Endothelial cell (in vitro differentiated cells): ENCODE measurements at places on chromosomes 1 and 21.

- H3K4me1 ChIP-seq, result peaks cover 7% of the 10 kb centered on the region
- DNase-seq, result no peak
- no peaks in the 10 kb centered on the region for H3K36me3 ChIP-seq
- no peak overlapping the region for H3K4me3 ChIP-seq
- peaks cover 2% of the 10 kb centered on the region for H3K27me3 ChIP-seq
- no peak overlapping the region for H3K27ac ChIP-seq
These were observed 2.1 kb upstream of the RAB3GAP2 start for GRCh38 chr1:220274251-220274855.

GRCh38 chr1:246784621-246785493, 60.6 kb downstream of the SCCPDH start:
- H3K4me3 ChIP-seq, result peak overlapping the region; percentile 67
- peaks cover 22% of the 10 kb centered on the region for H3K4me1 ChIP-seq
- no peak for DNase-seq
- H3K27me3 ChIP-seq, result peaks cover 16% of the 10 kb centered on the region
- peak overlapping the region; percentile 70 for H3K27ac ChIP-seq

GRCh38 chr1:55039342-55040082, at the start of gene PCSK9:
TSS of gene PCSK9 (plus strand) at chr1:55039548. CDS start at chr1:55039838, 290 bp downstream.
- H3K4me3 ChIP-seq, result peak within 1 kb of the TSS; percentile 88
- H3K27ac ChIP-seq, result no peak within 1 kb of the TSS

DNA sequence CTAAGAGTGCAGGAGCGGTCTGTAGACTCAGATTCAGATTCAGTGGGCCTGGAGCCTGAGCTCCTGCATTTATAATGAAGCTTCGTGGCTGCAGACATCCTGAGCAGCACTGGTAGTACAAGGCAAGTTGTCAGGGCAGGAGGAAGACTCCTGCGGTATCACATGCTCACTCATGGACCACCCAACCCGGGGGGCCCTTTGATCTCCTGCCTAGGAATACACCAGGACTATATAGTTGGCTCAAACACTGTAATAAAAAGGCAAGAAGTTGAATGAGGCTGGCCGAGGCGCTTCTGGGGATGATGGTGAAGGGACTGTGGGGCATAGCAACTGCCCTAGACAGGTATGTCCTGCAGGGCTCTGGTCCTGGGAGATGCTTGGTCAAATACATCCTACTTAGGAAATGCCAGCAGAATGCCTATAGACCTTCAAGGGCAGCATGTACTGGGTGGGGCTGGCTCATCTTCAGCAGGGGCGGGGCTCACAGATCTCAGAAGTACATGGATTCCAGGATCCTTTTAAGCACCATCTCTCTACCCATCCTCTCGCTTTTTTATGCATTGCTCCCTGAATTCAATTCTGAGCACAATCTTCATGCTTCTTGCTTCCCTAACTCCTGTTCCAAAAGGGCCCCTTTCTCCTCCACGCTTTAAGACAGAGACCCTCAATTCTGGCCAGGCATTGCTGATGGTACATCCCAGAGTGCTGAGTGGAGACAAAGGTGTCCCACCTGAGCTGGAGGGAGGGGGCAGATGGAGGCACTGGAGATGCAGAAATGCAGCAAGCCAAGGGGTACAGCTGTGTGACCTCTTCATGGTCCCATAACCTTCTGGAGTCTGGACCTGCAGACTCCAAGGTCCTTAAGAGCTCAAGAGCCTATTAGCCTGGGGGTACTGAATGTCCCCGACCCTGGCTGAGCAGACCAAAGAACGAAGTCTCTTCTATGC, 2.1 kb upstream of the RAP1GAP start:
- DNase-seq, result no peak
- peaks cover 6% of the 10 kb centered on the region for H3K4me1 ChIP-seq
- no peak overlapping the region for H3K27ac ChIP-seq
- no peaks in the 10 kb centered on the region for H3K36me3 ChIP-seq

DNA sequence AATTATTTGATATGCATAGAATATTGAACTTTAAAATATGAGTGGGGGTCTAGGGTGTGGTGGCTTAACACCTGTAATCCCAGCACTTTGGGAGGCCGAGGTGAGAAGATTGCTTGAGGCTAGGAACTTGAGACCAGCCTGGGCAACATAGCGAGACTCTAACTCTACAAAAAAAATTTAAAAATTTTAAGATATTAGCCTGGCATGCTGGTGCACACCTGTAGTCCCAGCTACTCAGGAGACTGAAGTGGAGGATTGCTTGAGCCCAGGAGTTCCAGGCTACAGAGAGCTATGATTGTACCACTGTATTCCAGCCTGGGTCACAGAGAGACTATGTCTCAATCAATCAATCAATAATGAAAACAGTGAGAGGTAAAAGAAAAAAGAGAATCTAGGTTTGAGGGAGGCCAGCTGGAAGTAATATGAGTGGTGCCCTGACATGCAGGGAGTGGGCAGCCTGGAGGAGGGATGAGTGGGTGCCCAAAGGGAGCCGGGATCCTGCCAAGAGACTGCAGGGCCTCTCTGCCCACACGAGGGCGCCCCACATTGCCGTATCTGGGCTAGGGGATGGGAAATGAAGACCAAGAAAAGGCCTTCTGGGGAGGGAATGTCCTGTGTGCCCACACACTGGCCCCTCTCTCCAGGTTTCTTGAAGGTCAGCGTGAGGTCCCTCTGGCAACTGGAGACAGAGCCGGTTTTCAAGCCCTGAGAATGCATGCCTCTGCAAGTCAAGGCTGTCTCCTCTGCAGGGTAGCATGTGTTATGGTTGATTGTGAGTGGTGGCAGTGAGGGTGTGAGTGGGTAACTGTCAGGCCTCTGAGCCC, 93.9 kb upstream of the PPM1J start:
- H3K27ac ChIP-seq, result no peak overlapping the region
- H3K4me3 ChIP-seq, result no peak overlapping the region
- peaks cover 35% of the 10 kb centered on the region for H3K4me1 ChIP-seq
- no peaks in the 10 kb centered on the region for H3K36me3 ChIP-seq
- H3K27me3 ChIP-seq, result peaks cover 2% of the 10 kb centered on the region

DNA sequence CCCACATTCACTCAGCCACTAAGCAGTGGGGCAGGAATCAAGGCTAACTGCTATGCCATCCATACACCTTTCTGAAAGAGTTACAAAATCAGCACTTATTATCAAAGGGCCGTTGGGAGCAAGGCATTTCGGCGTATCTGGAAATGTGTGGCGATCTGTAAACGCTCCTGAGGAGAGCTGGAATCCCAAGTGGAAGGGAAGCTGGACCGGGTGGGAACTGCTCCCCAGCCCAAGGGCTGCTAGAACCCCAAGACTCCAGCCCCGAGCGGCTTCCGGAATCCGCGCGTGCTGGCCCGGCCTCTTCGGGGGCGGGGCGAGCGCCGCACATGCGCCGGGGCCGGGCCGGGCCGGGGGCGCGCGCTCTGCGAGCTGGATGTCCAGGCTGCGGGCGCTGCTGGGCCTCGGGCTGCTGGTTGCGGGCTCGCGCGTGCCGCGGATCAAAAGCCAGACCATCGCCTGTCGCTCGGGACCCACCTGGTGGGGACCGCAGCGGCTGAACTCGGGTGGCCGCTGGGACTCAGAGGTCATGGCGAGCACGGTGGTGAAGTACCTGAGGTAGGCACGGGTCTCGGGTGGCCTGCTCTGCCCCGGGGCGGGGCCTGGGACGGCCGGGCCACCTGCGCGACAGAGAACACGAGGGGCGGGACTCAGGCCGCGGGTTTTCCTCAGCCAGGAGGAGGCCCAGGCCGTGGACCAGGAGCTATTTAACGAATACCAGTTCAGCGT, at the start of gene NAXE:
TSS of gene NAXE (plus strand) at position 345 of the 726 bp plus-strand sequence. CDS start at position 374, 29 bp downstream.
- H3K27me3 ChIP-seq, result peaks cover 6% of the 10 kb centered on the region
- peak within 1 kb of the TSS; percentile 90 for H3K4me3 ChIP-seq
- peak within 1 kb of the TSS; percentile 94 for H3K27ac ChIP-seq
- H3K36me3 ChIP-seq, result peaks cover 23% of the 10 kb centered on the region
- peaks cover 34% of the 10 kb centered on the region for H3K4me1 ChIP-seq

- H3K36me3 ChIP-seq, result peaks cover 7% of the 10 kb centered on the region
- peak overlapping the region; percentile 82 for H3K4me3 ChIP-seq
- peaks cover 55% of the 10 kb centered on the region for H3K4me1 ChIP-seq
- DNase-seq, result no peak
These were observed 31.4 kb upstream of the WASF2 start for GRCh38 chr1:27521336-27521831.

- H3K27ac ChIP-seq, result no peak overlapping the region
- no peaks in the 10 kb centered on the region for H3K36me3 ChIP-seq
- no peak overlapping the region for H3K4me3 ChIP-seq
These were observed 576.5 kb upstream of the PLXNA2 start for GRCh38 chr1:208820580-208821212.

GRCh38 chr1:103783944-103784377, 34.3 kb downstream of the AMY1C start:
- no peaks in the 10 kb centered on the region for H3K27me3 ChIP-seq
- H3K36me3 ChIP-seq, result no peaks in the 10 kb centered on the region
- no peak for DNase-seq
- no peak overlapping the region for H3K27ac ChIP-seq
- no peak overlapping the region for H3K4me3 ChIP-seq
- peaks cover 6% of the 10 kb centered on the region for H3K4me1 ChIP-seq
